Stimulated activated CD4-positive, alpha-beta T cell treated with anti-CD3 and anti-CD28 coated beads, Interleukin-15, amount 100 ng/mL, for 48 hours (primary cell): ENCODE measurements at places on chromosomes 16 and 17.
A peak's percentile ranks its signal among the peaks of the same experiment; 100 is the strongest.

GRCh38 chr17:22310717-22311686 lies 618.7 kb downstream of the KCNJ18 start:
- DNase-seq: no peak

DNA sequence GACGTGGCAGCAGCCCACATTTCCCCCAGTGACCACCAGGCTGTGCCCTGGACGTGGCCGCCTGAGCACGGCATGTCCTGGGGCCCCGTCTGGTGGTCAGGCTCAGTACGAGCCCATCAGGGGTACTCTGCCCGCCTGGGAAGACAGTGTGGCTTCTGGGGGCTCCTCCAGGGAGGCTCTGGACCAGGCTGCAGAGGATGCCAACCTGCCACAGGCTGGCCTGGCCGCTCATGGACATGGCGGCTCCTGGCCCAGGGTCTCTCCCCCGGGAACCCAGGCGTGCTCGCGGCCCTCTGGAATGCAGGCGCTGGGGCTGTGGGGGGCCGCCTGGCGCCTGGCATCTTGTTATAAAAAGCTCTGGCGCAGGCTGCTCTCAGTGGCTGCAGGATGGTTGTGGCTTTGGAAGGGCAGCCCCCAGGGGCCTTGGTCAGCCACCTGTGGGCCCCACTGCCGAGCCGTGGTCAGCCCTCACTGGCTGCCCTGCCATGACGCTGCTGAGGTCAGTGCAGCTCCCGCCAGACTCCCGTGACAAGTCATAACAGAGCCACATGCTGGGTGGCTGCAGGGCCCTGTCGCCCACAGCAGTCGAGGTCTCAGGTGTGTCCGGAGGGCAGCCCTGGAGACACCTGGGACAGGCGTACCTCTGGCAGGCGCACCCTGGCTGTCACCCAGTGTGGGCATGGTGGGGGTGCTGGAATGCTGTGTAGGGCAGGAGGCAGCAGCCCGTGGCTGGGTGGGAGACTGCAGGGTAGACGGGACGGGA lies 15.0 kb downstream of the CENPX start:
- no peak for DNase-seq

GRCh38 chr17:57879437-57880085 lies 29.7 kb upstream of the MRPS23 start:
- peak; percentile 13 for DNase-seq

GRCh38 chr17:77924757-77925336 lies 33.7 kb upstream of the TNRC6C start:
- DNase-seq: no peak
